ENCODE measurements at places on chromosomes 3 and 15.

- no peak for DNase-seq
Measured at GRCh38 chr3:44510000-44510368, 32.5 kb upstream of the ZNF445 start.

- DNase-seq: no peak
Measured at GRCh38 chr15:83992324-83993031, 243.1 kb upstream of the GOLGA6L4 start.

- no peak for DNase-seq
Measured at GRCh38 chr3:9008550-9009255, 45.4 kb upstream of the RAD18 start.

- no peak for DNase-seq
Measured at GRCh38 chr15:56929933-56930332, 11.5 kb downstream of the TCF12 start.

GRCh38 chr3:48208076-48208475 is 15.2 kb upstream of the CAMP start:
- DNase-seq: no peak

DNA sequence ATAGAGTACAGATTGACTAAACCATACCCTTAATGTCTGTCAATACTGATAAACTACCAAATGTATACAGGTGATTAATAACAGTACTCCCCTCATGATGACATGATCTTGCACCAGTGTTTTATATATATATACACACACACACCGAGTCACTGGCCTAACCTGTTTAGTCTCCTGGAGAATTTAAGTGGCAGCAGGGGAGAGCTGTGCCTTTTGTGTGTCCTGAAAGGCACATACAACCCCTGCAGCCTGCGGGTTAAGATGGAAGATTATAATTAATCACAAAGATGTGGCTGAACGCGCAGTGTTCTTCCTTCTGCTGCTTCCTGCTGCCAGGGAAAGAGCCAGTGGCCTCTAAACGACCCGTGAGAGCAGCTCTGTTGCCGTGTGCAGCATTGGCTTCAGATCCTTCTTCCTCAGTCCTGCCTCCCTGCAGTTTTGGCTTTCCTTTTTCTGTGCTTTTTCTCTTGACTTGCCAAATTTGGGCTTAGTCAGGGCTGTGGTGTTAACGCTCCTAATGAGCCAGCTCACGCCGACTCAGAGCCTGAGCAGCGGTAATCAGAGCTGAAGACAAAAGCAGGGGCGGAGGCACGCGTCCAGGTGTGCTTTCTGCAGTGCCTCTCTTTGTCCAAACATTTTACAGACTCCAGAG is 42.5 kb upstream of the UBE3A start:
- DNase-seq: no peak

DNA sequence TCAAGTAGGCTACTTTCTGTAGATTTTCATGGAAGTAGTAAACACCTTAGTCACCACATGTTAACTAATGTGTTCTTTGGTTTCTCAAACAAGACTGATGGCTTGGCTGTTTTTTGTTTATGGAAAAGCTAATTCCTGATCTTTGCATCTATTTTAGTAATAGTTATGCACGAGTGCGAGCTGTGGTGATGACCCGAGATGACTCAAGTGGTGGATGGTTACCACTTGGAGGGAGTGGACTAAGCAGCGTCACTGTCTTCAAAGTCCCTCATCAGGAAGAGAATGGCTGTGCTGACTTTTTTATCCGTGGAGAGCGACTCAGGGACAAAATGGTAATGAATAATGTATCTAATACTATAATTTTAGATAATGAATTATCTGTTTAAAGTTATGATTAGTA is 46.6 kb downstream of the SPRED1 start:
- DNase-seq: no peak

GRCh38 chr3:9721700-9722060 is 9.9 kb upstream of the BRPF1 start:
- DNase-seq: no peak

DNA sequence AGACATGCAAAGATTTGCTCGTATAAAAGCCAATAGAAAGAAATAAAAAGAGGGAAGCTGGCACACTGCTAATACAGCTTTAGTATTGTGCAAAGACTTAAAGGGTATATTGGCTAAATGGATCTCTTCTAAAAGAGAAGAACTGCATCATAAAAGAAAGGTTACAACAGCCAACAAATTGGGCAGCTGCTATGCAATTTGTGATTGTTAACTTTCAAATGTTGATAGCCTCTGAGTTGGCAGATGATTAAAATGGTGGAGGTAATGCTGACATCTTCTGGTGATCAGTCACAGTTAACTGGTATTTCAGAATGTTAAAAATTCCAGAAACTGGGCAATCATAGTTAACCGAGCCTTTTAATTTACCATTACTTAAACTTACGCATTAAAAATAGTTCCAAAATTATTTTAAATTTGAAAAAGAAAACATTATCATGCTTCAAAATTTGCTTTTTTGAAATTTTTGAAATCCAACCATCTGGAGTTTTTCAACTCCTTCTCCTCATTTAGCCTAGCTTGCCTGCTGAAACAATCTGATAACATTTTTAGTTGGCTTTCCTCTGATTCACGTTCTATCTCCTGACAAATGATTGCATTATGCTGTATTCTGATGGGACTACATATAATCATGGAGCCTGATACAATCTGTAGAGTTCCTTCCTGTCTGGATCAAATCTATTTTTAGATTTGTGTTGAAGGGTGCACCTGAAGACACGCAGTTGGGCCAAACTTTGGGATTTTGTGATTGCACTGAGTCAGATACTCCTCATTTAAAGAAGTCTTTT is 144.0 kb upstream of the PDZRN3 start:
- DNase-seq: no peak

- DNase-seq: no peak
Measured at GRCh38 chr3:193701953-193702635, 109.1 kb downstream of the OPA1 start.

DNA sequence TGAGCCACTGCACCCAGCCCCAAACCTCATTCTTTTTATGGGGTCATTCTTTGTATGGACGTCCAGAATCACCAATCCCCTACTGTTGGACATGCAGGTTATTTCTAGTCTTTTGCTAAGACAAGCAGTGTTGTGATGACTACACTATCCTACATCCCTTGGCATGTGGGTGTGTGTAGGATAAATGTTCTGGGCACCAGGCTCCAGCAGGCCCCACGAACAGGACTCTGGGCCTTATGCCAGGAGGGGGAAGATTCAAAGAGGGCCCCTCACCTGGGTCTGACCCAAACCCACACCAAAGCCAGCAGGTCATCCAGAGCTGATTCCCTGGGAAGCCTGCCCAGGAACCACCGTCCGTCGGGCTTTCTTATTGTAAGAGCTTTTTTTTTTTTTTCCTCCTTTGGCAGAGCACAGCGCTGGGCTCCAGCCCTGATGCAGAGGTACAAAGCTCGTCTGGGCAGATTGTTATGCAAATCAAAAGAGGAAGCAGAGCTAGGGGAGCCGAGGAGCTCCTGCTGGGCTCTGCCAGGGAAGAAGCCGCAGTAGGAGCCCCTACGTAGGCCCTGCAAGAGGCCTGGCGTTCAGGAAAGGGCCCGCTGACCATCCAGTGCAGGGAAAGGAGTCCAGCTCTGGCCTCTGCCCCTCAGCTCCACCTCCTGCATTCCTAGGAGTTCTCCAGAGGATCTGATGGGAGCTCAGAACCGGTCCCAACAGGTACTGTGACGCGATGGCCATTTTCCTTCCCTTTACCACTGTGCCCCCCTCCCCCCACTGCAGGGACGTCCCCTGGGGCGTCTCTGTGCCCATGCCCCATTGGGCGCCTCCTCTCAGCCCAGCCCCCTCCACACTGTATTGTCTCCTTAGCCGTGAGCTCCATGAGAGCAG is 29.0 kb upstream of the FURIN start:
- no peak for DNase-seq

- DNase-seq: no peak
Measured at GRCh38 chr15:27707257-27707656, 391.9 kb downstream of the OCA2 start.

DNA sequence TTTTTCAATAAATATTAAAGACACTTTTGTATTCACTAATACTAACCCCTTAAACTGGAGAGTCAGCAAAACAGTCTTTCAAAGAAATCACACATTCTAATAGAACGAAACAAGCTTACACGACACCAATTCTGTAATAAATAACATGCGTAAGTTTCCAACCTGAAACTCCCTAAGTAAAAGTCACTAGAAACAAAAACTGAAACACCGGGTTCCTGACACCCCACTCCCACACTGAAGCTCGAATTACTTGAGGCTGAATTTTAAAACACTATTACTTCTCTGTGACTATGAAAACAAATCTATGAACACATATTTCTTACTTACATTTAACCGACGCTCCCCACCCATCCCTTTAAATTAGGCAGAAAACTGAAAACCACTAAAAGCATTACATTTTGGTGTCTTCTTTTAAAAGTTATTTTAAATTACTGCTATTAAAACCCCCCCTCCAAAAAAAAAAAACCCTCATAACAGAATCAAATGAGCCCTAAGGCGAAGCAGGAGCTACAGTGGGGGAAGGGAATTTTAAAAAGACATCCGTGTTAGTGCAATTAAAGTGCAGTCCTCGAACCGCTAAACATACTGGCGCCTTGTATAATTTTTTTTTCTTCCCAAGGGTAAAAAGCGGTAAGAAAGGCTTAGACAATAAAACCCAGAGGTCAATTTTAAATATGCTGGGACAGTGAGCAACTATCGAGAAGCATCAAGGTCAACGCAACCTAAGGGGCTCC is 878 bp downstream of the SPPL2A start:
- DNase-seq: no peak

DNA sequence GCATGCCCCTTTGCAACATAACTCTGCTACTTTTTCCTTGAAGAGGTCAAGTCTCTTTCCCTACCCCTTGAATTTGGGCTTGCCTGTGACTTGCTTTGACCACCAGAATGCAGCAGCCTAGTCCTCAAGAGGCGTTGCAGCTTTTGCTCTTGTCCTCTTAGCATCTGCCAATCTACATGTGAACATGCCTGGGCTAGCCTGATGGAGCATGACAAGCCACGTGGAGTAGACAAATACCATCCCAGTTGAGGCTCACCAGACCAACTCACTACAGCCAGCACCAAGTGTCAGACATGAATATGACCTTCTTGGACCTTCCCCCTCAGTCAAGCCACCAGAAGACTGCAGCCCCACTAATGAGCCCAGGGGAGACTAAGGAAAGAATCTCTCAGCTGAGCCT is 32.9 kb downstream of the AMOTL2 start:
- no peak for DNase-seq

DNA sequence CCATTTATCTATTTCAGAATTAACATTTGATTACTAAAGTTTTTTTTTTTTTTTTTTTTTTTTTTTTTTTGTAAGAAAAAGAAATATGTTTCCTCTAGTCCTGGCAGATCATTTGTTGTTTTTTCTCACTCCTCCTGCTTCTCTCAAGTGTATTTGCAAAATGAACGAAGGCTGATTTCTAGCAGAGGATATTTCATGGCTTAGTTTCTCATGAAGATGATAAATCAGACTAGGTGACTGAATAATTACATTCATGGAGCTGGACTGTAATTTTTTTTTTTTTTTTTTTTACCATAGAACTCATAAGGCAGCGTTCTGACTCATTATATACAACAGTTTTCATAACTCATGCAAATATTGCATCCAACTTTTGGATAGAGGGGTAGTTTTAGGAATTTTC is 332.5 kb upstream of the SEMA6D start:
- DNase-seq: no peak

- no peak for DNase-seq
Measured at GRCh38 chr15:75759416-75760130, 46.9 kb upstream of the CSPG4 start.

DNA sequence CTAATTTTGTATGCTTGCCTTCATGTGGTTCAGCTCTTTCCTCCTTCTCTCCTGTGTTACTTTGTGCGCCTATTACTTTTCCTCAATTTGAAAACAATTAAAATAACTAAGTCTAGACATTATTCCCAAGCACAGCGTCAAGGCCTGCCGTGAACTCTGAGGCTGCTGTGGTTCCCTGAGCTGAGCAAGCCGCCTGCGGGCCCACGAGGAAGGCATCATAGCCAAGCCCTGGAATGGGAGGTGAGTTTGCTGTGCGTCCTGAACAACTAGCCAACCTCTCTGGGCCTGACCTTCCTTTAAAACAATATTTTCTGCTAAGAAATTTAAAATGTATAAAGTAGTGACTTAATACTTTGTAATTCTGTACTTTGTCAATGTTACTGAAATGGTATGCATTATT is 327.2 kb downstream of the OCA2 start:
- no peak for DNase-seq

- no peak for DNase-seq
Measured at GRCh38 chr3:46466871-46467403, 2.2 kb upstream of the LTF start.

GRCh38 chr3:55923626-55924025 is 436.5 kb upstream of the WNT5A start:
- DNase-seq: no peak

DNA sequence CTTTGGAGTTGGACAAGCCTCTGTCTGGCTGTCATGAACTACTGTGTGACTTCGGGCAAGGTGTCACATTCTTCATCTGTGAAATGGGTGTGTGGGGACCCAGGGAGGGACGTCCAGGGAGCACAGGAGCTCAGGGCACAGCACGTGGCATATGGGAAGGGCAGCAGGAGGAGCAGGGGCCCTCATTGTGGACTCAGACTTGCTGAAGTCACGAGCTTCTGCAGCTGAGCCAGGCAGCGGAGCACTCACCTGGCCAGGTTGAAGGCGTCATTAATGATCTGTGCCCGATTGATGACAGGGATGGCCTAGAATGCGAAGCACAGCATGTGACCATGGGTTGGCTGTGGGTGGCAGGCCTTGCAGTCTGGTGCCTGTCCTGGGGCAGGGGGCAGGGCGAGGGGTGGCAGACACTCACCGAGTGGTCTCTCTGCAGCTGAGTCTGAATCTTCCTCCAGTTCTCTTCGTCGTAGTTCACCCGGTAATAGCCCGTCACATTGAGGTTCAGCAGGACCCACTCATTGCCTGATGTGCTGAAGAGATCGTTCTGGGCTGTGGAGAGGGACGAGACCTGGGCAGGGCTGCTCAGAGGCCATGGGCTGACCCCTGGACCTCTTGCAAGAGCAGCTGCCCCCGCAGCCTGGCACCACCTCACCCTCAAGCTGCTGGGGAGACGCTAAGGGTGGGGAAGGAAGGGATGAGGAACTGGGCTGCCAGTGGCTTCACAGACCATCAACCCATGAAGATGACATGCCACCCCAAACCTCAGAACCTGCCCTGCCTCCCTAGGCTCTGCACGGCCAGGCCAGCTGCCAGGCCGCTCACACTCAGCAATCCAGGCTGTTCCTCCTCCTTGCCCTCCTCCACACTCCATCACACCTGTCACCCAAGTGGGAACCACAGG is 15.4 kb downstream of the ANPEP start:
- no peak for DNase-seq

- DNase-seq: no peak
Measured at GRCh38 chr3:59267021-59267420, 217.2 kb upstream of the CFAP20DC start.

DNA sequence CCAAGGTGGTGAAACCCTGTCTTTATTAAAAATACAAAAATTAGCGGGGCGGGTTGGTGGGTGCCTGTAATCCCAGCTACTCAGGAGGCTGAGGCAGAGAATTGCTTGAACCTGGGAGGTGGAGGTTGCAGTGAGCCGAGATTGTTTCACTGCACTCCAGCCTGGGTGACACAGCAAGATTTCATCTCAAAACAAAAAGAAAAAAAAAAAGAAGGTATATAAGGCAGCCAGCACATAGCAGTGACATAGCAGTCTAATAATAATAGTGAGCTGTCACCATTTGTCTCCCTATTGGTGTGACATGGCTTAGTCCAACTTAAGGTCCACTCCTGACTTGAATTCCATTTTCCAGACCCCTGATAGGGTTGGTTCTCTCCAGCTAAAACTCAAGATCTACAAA is 8.8 kb upstream of the LACTB start:
- no peak for DNase-seq

GRCh38 chr15:71630475-71630809 is 179.9 kb upstream of the NR2E3 start:
- DNase-seq: no peak
